GM13976 (cell line): ENCODE measurements at places on chromosomes 4 and X.

GRCh38 chr4:164177753-164178152, 576.2 kb upstream of the SMIM31 start:
- no peak for DNase-seq

- no peak for DNase-seq
These were observed 549 bp upstream of the XG start for GRCh38 chrX:2751291-2751690.

GRCh38 chr4:148152868-148153625, 289.2 kb downstream of the NR3C2 start:
- no peak for DNase-seq

DNA sequence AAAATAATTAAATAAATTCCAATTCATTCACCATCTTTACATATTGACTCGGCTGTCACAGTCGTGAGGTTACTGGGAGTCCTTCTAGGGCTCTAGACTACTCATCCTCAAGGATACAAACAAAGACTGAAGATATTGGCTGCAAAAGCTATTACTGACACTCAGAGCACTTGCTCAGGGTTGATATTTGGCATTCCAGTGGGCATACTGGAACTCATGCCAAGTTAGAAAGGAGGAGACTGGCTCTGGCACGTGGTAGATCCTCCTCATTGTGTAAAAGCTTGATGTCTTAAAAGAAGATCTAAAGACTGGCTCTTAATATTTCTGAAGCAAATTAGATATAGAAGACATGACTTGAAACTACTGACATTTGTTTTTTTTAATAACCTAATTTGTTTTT, 172.7 kb downstream of the GPM6A start:
- no peak for DNase-seq

- no peak for DNase-seq
These were observed 28.3 kb downstream of the FAT1 start for GRCh38 chr4:186695392-186695791.

DNA sequence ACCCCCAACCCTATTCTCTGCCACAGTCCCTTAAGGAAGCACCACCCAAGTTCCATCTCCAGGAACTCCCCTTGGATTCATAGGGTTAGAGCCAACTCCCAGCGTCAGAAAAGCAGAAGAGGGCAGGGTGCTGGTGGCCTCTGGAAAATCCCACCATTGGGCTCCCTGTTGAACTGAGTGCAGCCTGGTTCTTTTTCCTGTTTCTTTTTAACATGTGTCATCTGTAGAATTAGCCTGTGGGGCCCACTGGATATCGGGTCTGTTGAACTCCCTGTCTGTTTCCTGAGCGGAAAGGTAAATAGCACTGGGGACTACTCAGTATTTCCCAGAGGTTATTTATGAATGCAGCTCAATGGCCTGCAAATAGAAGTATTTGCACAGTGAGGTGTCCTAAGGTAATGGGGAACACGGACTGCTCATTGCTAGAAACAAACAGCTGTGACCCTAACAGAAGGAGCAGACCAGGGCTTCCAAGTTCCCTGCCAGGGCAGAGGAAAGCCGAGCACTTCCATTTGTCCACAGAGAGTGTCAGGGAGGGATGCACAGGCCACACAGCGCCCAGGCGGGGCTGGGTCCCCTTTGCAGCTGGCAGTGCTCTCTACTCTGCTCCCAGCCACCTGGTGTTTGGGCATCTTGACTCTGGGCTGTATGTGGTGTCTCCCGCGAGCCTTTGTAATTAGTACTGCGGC, 102.6 kb downstream of the FHDC1 start:
- DNase-seq = no peak

- DNase-seq = no peak
These were observed 7.2 kb downstream of the P2RY8 start for GRCh38 chrX:1529756-1530155.

GRCh38 chr4:96483308-96484030, 643.6 kb downstream of the PDHA2 start:
- no peak for DNase-seq

- DNase-seq = no peak
These were observed 507.0 kb downstream of the INPP4B start for GRCh38 chr4:142339053-142339452.

DNA sequence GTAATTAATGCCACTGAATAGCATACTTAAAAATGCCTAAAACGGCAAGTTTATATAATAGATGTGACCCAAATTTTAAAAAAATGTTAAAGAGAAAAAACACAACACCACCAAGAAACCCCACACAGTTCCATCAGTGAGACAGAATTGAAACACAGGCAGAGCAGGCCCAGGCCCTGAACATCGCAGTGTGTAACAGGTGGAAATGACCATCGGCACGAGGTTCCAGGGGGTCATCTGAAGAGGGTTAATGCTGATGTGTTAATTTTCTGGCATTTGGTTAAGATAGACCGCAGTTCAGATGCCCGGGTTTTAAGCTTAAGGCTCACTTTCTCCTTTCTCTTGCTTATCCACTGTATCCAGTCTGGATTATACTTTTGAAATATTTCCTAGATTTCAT, 66.8 kb downstream of the ANAPC4 start:
- DNase-seq = no peak

GRCh38 chr4:101306225-101306624, 41.1 kb downstream of the PPP3CA start:
- DNase-seq = peak; percentile 22

DNA sequence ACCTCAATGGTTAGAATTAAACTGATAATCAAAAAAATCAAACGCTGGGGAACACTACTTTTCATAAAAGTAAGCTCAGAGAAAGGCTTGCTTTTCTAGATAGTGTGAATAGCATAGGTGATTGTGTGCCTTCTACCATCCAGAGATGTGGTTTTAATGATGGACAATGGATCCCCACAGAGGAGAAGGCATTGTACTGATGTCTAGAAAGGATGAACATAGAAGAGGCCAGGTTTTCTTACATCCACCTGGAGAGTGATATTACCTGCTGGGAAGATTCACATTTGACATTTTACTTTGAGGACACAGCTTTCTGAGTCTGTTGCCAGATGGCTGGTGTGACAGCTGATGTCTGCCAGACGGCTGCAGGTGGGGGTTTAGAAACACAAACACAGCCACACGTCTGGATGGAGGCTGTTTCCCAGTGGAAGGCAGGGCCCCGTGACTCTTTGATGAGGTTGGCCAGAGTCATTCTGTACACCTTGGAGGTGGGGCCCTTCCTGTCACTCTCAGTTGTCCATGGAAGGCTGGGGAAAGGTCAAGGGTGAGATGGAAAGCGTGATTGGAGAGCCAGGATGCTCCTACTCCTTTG, 114.4 kb downstream of the PSAPL1 start:
- no peak for DNase-seq

DNA sequence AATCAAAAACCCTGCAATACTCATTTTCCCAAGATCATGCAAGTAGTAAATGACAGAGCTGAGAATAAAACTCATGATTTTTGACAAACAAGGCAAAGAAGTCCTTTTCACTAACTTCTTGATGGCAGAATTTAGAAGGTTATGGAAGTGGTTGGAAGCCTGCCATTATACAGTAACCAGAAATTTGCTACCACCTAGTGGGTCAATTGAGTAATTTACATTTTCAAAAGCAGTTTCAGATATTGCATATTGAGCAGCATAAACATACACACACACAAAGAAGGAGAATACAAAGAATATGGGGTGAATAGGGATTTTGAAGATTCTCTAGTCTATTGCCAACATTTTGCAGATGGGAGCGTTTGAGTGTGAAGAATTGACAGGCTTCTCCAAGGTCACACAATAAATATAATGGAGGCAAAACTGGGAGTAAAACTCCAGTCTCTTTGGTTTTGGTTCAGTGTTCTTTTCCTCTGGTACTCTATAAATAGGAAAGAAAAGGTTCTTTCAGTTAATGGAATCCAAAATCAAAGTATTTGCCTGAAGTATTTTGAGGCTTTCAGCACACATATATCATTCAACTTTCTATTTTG, 70.2 kb downstream of the GC start:
- DNase-seq = no peak

- peak; percentile 40 for DNase-seq
These were observed 97.7 kb upstream of the PTPN13 start for GRCh38 chr4:86496094-86497080.

GRCh38 chr4:24842356-24842755, 47.0 kb downstream of the SOD3 start:
- DNase-seq = no peak

DNA sequence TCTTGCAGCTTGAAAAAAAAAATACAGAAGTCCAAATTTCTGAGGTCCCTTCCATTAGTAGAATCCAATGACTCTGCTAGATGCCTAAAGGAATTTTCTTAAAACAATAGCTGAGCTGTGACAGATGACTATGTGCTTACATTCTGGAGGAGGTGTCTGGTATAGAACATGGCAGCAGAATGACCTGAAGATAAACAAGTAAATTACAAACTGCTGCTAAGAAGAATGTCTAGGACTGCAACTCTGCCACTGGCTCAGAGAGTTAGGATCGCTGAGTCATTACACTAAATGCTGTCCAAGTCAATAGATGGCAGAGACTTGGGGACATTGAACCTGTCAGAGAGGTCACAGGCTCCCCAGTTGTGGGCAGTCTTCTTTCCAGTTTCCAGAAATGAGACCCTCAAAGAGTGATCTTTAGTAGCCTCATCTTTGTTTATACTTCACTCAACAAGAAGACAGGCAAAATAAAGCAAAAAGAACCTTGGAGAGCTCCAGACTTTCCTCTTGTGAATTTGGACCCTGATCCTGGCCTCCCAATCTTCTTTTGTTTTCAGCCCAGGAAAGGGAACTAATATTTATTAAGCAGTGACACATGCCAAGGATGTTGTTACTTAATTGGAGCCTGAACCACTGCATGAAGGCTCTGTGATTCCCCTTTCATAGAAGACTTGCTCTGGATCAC, 56.4 kb upstream of the SCML1 start:
- no peak for DNase-seq

GRCh38 chr4:32890398-32890797, 2170.2 kb downstream of the PCDH7 start:
- no peak for DNase-seq

DNA sequence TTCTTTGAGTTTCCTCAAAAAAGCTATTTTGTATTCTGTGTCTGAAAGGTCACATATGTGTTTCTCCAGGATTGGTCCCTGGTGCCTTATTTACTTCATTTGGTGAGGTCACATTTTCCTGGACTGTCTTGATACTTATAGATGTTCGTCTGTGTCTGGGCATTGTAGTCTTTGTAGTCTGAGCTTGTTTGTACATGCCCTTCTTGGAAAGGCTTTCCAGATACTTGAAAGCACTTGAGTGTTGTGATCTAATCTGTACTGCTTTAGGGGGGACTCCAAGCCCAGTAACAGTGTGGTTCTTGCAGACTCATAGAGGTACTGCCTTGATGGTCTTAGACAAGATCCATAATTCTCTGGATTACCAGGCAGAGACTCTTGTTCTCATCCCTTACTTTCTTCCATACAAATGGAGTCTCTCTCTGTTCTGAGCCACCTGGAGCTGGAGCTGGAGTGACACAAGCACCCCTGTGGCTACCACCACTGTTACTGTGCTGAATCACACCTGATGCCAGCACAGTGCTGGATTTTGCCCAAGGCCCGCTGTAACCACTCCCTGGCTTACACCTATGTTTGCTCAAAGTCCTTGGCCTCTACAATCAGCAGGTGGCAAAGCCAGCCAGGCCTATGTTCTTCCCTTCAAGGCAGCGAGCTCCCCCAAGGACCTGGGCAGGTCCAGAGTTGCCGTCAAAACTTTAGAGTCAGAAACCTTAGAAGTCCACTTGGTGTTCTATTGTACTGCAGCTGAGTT, 72.3 kb upstream of the EFHC2 start:
- no peak for DNase-seq

- no peak for DNase-seq
These were observed 20.7 kb upstream of the IL13RA1 start for GRCh38 chrX:118706681-118707080.

DNA sequence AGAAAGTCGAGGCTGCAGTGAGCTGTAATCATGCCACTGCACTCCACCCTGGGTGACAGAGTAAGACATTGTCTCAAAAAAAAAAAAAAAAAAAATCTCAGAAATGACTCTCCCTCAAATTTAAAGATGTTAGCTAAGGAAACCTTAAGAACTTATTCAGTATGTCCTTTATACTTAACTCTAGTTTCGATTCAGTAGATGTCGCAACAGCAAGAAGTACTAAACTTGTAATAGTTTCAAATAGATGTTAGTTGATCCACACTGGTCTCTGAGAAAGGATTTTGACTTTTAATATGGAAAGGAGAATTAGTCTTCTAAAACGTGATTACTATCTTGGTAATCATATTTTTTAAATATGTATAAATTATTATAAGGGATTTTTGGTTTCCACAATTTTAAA, 29.6 kb downstream of the NKX3-2 start:
- DNase-seq = no peak

DNA sequence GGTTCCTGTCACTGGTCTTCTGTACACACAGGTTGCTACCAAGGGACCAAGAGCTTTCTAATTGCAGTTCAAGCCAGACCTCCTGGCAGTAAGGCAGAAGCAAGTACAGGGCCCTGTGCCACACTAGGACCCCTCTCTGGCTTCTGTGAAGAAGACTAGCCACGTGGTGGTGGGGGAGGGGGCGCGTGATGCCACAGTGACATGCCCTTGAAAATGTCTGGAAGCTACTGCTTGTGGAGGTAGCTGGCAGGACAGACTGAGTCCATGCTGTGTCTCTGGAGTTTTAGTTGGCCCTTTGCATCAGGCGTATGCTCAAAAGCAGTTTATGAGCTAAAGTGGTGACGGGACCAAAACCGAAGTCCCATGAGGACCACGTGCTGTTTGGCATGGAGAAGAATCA, 50.9 kb downstream of the RTL5 start:
- no peak for DNase-seq

DNA sequence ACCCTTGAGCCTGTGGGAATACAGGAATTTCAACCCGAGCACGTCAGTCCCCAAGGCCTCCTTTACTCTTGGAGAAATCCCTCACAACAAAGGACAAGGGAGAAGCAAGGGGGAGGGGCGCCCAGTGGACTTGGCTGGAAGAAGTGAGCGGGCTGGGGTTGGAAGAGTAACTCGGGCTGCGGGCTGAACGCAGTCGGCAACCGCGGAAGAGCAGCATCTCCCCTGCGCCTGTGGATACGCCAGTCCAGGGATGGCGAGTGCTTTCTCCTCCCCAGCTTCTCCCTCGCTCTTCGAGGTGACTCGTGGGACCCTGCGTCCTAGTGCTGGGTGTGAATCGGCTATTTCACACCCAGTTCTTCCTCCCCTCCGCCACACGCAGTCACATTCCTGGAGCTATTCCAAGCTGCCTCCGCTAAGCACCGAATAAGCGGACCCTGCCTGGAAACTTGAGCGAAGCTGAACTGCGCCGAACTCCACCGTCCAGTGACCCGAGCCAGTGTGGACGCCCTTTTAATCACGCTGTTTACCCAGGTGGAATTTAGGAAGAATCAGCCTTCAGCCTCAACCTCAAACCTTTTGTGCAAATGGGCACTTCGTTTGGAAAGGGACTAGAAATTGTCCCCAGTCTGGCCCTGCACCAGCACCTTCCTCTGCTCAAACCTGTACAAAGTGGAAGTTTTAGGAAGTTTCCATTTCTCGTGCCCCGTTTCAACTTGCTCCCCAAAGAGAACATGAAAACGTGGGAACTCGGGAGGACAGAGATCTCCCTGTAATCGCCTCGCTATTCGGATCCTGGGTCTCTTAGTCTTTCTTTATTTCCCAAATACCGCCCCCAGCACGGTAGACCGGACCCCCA, 64.3 kb upstream of the WDR17 start:
- peak; percentile 32 for DNase-seq

GRCh38 chr4:144666539-144667175, 20.7 kb downstream of the HHIP start:
- no peak for DNase-seq

GRCh38 chr4:8393593-8394038, 46.9 kb downstream of the ACOX3 start:
- no peak for DNase-seq
